ENCODE measurements at places on chromosomes 3 and 15.

- no peak for DNase-seq
Observed at GRCh38 chr15:65189102-65189740, 4.1 kb upstream of the CLPX start.

DNA sequence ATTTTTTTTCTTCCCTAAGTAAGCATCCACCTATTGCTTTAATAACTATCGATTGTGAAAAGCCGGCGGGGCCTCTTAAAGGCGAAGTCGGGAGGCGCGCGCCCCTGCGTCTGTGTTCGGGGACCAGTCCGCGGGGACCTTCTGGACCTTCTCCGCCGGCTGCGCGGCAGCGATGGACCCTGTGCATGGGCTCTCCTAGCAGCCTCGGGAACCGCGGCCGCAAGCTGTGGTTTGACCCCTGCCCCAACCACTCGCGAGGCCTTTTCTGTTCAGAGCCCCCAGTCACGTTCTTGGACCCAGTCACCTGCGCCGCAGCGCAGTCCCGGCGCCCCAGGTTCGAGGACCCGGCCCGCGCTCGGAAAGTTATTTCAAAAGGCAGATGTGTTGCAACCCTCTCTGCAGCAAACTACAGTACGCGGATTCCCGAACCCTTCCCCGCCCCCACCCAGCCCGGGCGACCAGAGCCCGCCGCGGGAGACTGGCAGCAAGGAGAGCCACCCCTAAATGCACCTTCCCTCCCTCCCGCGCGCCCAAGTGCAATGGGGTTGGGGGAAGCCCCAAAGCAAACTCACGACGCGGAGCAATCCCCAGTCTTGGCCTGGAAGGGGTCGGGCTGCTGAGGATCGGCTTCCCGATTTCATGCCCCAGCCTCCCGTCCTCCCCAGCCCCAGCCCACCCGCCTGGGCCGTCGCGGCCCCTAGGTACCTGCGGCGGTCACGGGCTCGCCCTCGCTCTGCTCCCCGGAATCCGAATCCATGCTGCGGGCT is 684 bp downstream of the TNFAIP8L3 start:
- no peak for DNase-seq

- DNase-seq, result no peak
Observed at GRCh38 chr3:9276761-9277370, 27.4 kb upstream of the SRGAP3 start.

- DNase-seq, result no peak
Observed at GRCh38 chr3:14480207-14481017, 59.7 kb downstream of the GRIP2 start.

GRCh38 chr3:190911382-190911781 is 48.9 kb upstream of the GMNC start:
- no peak for DNase-seq

- no peak for DNase-seq
Observed at GRCh38 chr15:29698030-29698701, 124.1 kb downstream of the TJP1 start.

GRCh38 chr3:59567661-59568060 is 517.8 kb upstream of the CFAP20DC start:
- no peak for DNase-seq

GRCh38 chr15:69194025-69194827 is 33.8 kb downstream of the GLCE start:
- no peak for DNase-seq
